Cerebellar nuclear complex (tissue), 1 donor: ENCODE measurements at places on chromosomes 3 and 15.

DNA sequence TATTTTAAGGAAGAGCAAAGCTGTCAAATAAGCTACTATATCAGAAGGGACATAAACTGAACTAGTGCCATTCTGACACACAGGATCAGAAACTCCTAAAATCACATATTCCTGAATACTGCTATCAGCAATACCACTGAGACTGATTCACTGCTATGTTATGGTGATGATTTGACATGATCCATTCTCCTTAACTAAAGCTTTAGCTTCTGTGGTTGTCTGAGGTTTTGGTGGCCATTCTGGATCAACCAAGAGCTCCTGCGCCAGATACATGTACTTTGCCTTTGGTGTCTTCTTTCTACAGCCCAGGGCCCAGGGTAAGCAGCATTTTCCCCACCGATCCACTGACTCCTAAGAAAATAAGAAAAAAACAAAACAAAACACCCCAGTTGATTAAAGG, 6.7 kb upstream of the GP5 start:
- DNase-seq: no peak

- DNase-seq: no peak
These were observed 41.0 kb downstream of the MEGF11 start for GRCh38 chr15:66212563-66212921.

GRCh38 chr3:127663151-127663550, 9.6 kb upstream of the ABTB1 start:
- no peak for DNase-seq

GRCh38 chr15:60731583-60732130, 252.7 kb upstream of the ICE2 start:
- DNase-seq: no peak

GRCh38 chr15:70347321-70348225, 249.9 kb upstream of the TLE3 start:
- DNase-seq: no peak

DNA sequence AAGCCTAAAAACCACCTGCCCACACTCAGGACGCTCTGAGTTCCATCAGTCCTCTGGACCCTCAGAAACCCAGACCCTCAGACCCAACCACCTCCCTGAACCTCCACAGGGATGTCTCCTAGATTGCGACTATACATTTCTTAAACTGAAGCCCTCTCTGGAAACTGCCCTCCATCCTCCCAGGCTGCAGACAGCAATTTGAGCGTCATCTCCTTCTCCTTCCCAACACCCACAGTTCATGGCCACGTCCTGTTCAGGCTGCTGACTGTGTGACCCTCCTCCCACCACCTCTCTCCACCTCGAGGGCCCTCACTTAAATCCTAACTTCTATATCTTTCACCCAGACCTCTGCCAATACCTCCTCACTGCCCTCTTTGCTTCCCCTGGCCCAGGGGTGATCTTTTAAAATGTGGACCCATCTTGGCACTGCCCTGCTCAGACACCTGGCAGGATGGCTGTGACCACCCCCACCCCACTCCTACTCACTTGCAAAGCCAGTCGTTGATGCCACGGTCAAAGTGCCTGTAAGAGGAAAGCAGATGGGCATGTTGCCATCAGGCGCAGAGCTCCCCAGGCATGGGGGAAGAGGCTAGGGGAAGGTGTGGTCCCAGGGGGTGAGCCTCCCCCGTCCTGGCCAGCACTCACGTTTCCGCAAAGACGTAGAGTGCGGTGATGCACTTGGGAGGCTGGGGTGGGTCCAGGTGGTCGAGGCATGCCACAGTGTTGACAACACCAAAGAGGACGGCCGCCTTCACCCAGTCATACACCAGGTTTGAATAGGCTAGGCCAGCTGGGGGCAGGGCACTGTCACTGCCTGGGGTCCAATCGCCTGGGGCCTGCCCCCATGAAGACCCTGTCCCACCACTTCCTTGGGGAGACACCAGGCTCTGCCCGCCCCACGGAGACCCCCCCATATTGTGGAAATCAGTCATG, 6.0 kb downstream of the HHATL start:
- no peak for DNase-seq

DNA sequence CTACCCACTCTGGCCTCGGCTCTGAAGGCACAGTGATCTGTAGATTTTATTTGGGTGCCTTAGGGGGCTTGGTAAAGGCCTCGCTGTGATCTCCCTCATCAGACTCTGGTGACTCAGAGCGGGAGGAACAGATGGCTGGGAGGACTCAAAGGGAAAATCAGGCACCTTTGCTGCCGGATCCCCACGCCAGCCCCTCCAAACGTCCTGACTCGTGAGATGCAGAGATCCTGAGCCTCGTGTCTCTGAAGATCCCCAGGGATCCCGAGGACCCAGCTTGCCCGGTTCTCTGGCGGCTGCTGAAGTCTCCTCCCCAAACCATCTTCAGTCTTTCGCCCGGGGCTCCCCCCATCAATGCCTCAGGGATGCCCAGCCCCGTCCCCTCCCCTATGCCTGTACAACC, 32.8 kb downstream of the MUC20 start:
- no peak for DNase-seq

DNA sequence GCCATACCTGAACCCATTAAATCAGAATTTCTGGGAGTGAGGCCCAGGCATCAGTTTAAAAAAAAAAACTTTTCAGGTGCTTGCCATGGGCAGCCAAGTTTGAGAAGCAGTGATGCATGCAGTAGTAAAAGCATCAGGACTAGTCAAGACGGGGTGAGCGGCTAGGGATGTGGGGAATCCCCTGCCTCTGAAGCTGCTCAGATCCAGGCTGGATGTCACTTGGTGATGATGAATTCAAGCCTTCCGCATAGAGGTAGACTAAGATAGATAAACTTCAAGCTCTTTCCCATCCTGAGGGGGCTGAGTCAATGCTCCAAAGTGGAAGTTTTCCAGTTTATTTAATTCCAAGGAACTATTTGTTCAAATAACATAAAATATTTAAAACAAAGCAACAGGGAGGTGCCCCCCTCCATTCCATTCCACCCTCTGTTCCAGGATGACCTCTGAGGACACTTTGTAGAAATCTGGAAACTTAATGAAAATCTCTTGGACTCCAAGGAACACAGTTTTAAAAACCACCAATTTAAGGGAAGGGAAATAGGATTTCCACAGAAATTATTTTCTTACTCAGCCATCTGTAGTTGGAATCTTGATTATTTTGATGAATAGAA, 100.4 kb upstream of the NR2E3 start:
- no peak for DNase-seq

DNA sequence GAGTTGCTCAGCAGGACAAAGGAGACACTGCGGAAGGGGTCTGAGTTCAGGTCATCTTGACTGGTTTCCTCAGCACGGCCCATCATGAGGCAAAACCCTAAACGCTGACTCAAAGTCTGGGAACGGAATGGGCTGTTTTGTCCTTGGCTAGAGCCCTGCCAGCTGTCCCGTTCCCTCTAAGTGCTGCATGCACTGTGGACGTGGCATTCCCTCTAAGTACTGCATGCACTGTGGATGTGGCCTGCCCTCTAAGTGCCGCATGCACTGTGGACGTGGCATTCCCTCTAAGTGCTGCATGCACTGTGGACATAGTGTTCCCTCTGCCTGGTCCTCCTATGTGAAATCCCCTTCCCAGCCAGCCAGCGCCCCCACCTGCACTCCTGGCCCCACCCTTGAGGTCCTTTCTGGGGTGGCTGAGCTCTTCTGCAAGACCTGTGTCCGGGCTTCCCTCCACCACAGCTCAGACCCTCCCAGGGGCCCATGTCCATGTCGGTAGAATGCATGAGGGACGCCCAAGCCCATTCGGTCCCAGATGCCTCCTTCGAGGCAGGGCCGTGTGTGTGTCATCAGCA, 36.7 kb downstream of the TM2D3 start:
- DNase-seq: no peak

DNA sequence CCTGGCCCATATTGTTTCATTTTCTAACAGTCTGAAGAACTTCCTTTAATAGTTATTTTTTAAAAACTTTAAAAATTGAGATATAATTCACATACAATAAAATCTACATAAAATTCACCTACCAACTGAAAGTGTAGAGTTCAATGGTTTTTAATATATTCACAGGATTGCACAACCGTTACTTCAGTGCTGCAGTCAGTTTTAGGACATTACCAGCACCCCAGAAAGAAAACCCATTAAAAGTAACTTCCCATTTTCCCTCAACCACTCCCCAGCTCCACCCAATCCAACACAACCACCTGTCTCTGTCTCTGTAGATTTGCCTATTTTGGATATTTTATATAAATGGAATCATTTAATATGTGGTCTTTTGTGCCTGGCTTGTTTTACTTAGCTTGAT, 29.6 kb downstream of the MGA start:
- no peak for DNase-seq

GRCh38 chr15:101558221-101558941, 68.9 kb upstream of the PCSK6 start:
- no peak for DNase-seq

DNA sequence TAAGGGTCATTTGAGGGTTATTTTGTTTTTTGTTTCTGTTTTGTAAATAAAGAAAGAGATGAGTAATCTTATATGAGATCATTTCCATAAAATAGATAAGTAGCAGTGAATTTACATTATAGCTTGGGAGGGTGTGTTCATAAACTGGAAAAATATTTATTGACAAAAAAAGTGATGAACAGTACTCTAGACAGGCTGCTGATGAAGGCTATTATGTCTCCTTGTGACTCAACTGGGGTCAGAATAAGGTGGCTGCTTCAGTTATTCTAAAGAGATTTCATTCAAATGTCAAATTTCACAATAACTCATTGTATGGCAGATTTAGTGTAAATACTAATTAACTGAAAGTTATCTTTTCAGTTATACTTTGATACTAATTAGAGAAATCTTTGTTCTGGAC, 251.1 kb upstream of the CMC1 start:
- no peak for DNase-seq
